ENCODE measurements at places on chromosomes 7 and 10.

DNA sequence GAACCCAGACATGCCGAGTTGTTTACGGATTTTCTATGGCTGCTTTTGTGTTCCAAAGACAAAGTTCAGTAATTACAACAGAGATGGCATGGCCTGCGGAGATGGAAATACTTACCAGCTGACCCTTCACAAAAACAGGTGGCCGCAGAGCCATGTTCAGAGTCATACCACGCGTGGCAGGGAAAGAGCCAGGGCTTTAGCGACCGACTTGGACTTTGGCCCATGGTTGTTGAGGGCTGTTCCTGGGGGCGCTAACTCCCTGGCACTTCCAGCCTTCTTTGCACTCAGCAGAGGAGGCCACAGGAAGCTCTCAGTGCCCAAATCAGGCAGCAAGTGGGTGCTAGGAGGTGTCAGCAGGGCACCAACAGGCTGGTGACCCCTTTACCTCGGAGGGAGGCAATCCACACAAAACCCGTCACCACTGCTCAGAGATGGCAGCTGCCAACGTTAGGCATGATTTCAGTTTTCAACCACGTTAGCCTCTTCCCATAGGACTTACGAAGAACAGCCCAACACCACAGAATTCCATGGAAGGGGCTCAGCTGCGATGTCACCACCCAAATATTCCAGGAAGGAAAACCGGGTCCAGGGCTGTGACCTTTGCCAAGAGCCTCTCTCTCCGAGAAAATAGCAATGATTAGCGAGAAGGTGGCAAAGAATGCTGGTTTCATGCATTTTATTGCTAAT is 21.4 kb upstream of the CNPY1 start:
- DNase-seq: no peak

GRCh38 chr10:1255118-1255517 is 198.9 kb downstream of the WDR37 start:
- DNase-seq: no peak

DNA sequence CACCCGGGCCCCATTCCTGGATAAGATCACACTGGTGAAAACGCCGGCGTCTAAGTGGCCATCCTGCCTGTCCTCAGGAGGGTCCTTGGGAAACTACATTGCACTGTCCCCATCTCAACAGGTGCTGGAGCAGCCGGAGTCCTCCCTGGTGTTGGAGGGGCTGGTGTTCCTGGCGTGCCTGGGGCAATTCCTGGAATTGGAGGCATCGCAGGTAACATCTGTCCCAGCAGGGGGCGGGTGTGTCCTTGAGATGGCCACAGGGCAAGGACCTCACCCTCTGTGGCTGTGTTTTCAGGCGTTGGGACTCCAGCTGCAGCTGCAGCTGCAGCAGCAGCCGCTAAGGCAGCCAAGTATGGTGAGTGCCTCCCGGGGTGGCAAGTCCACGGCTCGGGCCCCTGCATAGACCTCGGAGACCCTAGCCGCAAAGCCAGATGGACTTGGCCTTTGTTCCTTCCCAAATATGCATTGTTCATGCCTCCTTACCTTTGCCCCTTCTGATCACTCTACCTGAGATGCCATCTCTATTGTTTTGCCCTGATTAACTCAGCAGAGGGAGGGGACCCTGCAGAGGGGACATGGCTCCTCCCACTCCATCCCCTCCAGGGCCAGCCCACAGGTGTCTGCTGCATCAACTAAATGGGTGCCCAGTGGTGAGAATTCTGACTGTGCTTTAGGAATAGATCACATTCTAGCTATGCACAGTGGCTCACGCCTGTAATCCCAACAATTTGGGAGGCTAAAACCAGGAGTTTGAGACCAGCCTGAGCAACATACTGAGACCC is 23.8 kb downstream of the ELN start:
- no peak for DNase-seq

DNA sequence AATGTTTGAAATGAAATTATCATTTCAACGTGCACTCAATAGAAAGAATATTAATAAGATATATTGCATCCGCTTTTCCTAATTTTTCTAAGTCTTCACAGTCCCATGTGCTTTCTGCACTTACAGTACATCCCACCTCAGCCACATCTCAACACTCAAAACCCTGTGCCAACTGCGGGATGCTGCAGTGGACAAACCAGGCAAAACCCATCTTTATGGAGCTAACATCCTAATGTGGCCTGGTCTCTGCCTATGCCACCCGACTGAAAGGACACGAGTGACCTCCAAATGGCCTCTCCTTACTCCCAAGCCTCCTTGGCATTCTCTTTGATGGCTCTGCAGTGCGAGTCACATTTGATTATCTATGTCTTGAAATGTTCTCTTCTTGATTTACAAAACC is 57.4 kb upstream of the ADRB1 start:
- DNase-seq: no peak

DNA sequence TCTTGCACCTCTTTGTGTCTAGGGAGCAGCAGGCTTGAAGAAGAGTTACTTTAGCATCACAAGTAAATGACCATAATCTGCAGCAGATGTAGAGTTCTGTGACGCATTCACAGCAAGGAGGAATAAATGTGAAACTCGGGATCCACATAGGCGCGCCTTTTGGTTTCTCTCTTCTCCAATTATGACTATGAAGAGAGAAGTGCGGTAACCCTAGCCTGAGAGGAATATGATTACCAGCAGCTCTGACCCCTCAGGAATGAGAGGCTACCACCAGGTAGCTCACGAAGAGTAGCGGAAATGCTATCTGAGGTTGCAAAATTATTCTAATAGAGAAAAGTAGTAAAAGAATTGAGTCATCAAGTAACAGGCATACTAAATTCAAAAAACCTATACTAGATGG is 25.2 kb upstream of the DMTF1 start:
- DNase-seq: peak; percentile 18

GRCh38 chr10:119738962-119739361 is 13.1 kb downstream of the INPP5F start:
- no peak for DNase-seq

- no peak for DNase-seq
These were observed 135.6 kb downstream of the WDR37 start for GRCh38 chr10:1191752-1192151.

DNA sequence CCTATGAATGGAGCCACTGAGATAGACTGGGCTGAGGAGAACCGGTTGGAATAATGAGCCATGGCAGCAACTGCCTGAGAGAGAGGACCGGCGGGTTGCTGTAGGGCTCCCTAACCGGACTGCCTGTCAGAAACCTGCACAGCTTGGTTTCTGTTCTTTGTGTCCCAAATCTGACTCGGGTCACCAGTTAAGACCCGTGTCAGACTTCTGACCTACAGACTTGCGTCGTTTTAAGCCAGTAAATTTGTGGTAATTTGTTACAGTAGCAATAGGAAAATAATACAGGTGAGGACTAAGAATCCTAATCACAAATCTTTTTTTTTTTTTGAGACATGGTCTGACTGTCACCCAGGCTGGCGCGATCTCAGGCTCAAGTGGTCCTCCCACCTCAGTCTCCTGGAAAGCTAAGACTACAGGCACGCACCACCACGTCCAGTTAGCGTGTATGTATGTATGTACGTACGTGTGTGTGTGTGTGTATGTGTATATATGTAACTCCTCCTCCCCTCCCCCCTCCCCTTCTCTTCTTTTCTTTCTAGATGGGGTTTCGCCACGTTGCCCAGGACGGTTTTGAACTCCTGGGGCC is 672 bp upstream of the DDX56 start:
- no peak for DNase-seq

DNA sequence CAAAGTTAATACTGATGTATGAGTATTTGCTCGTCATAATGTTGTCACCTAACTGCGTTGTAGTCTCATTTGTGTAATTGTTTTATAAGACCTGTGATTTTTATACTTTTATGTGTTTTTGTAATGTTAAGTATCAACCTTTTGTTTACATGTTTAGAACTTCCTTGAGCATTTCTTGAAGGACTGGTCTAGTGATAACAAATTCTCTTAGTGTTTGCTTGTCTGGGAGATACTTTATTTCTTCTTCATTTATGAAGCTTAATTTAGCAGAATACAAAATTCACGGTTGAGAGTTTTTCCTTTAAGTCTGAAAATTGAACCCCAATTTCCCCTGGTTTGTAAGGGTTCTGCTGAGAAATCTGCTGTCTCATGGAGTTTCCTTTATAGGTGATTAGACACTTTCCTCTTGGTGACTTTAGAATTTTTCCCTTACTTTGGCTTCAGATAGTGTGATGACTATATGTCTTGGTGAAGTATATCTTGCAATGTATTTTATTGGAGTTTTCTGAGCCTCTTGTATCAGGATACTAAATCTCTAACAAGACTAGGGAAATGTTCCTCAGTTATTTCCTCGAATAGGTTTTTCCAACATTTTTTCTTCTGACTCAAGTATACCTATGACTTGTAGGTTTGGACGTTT is 154.9 kb downstream of the WDR11 start:
- DNase-seq: no peak

DNA sequence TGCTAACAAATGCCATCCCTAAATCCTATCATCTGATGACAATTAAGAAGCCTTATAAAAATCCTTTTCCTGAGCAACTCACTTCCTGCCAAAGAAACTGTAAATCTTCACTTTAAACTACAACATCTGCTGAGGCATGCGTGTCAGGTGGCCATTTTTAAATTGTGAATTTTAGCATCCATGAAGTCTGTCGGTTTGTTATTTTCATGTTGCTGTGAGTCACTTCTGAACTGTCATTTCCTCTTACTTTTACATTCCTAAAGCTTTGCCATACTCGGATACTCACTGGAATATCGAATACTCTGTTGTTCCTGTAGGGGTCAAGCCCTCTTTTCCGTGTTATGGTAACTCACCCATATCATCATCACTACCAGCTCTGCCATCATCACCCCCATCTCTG is 34.3 kb upstream of the TMEM26 start:
- no peak for DNase-seq

DNA sequence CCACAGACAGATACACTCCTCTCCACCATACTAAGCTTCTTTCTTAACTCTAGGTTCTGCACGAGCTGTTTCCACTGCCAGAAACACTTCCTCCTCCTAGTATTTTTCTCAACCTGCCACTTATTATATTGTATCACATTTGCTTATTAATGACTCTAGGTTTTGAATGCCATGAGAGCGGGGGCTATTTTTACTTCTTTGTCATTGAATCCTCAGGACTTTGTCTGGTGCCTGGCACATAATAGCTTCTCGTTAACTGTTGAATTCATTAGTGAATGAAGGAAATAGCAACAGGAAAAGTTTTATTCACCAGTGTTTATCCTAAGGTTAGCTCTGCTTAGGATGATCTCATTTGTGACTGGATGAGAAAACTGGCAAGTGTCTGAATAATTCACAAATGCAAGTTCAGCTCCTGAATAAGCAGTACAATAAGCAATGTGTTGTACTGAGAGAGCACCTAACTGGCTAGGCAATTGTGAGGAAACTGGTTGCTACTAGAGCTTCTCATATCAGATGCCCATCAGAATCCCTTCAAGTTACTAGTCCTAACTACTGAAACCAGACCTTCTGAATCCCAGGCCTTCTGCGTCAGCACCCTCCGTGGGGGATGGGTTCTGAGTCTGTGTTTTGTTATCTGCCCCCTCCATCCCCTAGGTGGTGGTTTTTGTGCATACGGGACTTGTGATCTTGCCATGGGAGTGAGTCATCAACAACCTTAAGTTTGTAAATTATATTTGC is 92.7 kb downstream of the LSMEM1 start:
- no peak for DNase-seq

GRCh38 chr10:91908337-91909116 is 759 bp downstream of the FGFBP3 start:
- DNase-seq: peak; percentile 86

- DNase-seq: no peak
These were observed 184.4 kb downstream of the TCERG1L start for GRCh38 chr10:131127138-131127589.

DNA sequence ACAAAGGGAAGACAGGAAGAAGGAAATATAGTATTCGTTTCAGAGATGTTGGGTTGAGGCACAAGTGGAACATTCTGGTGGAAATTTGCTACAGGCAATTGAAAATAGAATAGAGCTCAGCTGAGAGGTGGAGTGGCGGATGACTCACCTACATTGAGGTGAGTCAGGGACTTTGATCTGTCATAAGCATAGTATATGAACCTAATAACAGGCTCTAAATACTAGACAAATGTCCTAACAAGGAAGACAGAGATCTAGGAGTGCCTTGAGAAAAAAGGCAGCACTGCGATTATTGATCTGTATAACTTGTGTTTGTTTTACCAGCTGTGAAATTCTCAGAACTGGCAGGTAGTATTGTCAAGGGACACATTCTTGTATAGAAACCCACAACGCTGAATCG is 907 bp upstream of the IFRD1 start:
- peak; percentile 67 for DNase-seq

DNA sequence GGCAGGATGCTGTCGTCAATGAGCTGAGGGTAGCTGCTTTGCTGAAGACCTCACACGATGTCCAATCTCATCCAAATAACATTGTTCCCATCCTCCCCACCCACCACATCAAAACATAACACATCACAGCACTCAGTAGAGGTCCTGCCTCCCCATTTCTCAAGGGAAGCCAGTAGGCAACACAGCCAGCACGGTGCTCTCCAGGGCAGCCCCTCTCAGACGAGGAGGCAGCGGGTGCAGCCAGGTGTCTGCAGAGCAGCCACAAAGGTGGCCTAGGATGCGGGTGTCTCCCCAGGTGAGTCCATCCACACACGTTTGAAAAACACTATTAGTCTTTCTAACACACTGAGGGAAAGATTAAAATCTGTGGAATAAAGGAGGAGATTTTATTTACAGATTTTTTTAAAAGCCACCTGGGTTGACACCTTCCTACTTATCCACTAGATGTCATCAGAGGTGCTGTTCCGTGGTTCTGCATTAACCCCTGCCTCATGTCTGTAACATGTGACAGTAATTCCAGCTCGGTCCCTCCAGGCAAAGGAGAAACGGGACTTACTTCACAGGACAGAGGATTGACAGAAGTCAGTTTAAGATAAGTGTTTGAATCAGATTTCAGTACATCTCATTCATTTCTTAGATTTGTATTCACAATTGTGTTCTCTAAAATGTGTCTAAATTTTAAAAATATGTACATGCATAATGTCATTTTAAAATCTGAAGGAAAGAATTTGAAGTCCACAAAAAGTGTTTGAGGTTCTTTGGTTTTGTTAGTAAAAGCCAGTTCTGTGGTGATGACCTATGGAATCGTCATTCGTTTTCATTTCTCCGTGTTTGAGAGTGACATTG is 68.0 kb downstream of the LANCL2 start:
- peak; percentile 41 for DNase-seq

DNA sequence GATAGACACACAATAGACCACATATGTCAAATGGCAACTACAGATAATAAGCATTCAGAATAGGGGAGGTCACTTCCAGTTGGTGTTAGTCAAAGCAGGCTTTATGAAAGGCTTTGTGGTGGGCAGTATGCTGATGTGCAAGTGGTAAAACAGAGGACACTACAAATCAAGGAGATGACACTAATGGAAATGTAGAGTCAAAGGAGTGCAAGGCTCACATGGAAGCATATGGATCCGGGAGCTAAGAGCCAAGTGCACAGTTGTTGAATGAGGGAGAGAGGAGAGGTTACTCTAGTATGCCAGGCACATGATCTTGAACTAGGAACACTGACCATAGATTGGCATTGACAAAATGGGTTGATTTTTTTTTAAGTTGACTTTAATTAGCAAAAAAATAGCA is 62.7 kb downstream of the GRM3 start:
- no peak for DNase-seq

Measured in activated CD4-positive, alpha-beta T cell treated with anti-CD3 and anti-CD28 coated beads, Interleukin-10, Interleukin-2, amounts not matched to agents 100 ng/mL and 50 ng/mL, durations not matched to agents 16 hours and 8 hours (primary cell).